Neural crest cell (in vitro differentiated cells): ENCODE measurements at places on chromosomes 7 and 10. TPM values are rescaled to one million over a fixed set of nuclear protein-coding genes. Genes with fewer than 3 reads are reported as not detected.

DNA sequence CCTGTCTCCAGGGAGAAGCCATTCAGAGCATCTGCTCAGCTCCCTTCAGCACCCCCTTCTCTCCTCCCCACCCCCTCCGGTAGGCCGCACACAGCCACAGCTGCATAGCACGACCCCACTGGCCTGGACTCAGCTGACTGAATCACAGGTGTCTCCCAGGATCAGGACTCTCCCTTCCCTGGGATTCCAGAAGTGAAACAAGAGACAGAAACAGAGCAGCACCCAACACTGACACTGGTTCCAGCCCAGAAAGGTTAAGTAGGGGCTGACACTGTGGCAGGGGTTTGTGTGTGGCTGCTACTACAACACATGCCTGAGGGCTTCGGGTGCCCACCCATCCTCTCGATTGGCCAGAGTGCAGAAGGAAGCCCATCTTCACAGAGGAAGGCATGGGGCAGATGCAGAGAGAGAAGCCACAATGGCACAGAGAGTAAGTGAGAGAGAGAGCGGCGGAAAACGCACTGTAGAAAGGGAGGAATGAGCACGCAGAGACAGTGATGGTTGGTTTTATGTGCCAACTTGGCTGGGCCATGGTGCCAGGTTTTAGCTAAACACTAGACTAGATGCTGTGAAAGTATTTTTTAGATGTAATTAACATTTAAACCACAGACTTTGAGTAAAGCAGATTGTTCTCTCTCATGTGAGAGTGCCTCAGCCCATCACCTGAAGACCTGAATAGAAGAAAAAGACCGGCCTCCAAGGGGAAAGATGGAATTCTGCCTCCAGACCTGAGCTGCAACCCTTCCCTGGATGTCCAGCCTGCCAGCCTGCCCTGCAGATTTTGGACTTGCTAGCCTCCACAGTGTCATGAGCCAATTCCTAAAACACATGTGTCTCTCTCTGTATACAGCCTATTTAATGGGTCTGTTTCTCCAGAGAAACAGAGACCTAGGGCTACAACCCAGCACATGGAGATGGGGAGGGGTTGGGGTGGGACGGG is 107.5 kb downstream of the GRB10 start:
- H3K27me3 ChIP-seq, result no peaks in the 10 kb centered on the region
- peaks cover 62% of the 10 kb centered on the region for H3K4me1 ChIP-seq
- H3K27ac ChIP-seq, result peak overlapping the region; percentile 85
- peaks cover 17% of the 10 kb centered on the region for H3K36me3 ChIP-seq

DNA sequence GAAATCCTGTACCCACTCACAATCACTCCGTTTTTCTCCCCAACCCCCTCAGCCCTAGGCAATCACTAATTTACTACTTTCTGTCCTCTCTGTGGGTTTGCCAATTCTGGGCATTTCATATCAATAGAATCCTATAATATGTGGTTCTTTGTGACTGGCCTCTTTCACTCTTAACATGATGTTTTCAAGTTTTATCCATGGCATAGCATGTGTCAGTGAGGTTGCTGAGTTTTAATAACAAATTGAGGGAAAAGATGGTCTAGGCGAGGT is 11.9 kb downstream of the PLAU start:
- no peaks in the 10 kb centered on the region for H3K27me3 ChIP-seq
- H3K4me1 ChIP-seq, result peaks cover 32% of the 10 kb centered on the region
- no peaks in the 10 kb centered on the region for H3K36me3 ChIP-seq
- H3K4me3 ChIP-seq, result no peak overlapping the region
- H3K27ac ChIP-seq, result peak overlapping the region; percentile 85

GRCh38 chr10:97607095-97607636 is 17.6 kb downstream of the C10orf62 start:
- no peaks in the 10 kb centered on the region for H3K27me3 ChIP-seq
- peaks cover 12% of the 10 kb centered on the region for H3K4me1 ChIP-seq

The CPA2 gene
- 0.55 and 1.2 TPM in 2 replicates for total RNA-seq

DNA sequence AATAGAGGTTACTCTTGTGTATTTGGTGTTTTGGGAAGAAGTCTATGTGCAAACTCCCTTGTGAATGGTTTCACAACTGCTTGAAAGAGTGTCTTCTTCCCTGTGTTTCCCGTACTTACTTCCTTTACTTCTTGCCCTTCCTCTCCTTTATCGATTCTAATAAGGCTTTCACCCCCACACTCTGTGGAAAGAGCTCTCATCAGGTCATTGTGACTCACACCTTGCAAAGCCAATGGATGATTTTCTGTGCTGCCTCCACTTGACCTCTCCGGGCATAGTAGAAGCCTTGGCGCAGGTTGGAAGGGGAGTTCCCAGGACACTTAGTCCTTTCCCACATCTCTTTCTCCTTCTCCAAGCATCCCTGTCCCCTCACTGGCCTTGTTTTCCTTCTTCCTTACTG is 6.2 kb upstream of the TSPAN15 start:
- H3K36me3 ChIP-seq, result no peaks in the 10 kb centered on the region
- no peak for DNase-seq
- peaks cover 20% of the 10 kb centered on the region for H3K4me1 ChIP-seq

DNA sequence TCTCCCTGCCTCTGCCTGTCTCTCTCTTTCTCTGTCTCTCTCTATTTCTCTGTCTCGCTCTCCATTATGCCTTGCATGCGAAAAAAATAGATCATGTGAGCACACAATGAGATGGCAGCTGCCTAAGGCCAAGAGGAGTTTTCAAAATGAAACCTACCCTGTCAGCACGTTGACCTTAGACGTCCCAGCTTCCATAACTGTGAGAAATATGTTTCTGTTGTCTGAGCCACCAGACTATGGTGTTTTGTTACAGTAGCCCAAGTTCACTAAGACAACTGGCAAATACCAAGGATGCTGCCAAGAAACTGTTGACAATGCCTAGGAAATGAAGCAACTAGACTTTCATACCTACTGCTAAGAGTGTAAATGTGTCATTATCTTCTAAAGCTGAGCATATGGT is 70.6 kb upstream of the PLXDC2 start:
- peaks cover 8% of the 10 kb centered on the region for H3K4me1 ChIP-seq
- H3K4me3 ChIP-seq, result no peak overlapping the region
- H3K36me3 ChIP-seq, result no peaks in the 10 kb centered on the region

DNA sequence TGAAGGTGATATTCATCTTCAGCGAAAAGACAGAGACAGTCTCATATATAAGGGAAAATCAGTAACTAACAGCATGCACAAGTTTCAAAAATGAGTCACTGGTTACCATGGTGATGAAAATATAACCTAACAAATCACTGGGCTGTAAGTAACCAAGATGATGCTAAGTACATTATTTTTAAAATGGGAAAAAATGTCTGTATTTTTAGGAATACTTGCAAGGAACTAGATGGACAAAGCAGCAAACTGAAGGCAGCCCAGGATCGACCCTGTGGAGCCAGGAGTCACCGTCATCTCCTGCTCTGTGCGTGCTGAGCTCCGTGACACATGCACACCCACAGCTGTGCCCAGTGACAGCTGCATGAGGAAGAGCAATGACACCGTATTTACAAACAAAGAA is 137.3 kb downstream of the ELMO1 start:
- H3K36me3 ChIP-seq, result no peaks in the 10 kb centered on the region
- H3K4me1 ChIP-seq, result peaks cover 5% of the 10 kb centered on the region
- H3K4me3 ChIP-seq, result no peak overlapping the region
- no peaks in the 10 kb centered on the region for H3K27me3 ChIP-seq
- peak overlapping the region; percentile 69 for H3K27ac ChIP-seq

DNA sequence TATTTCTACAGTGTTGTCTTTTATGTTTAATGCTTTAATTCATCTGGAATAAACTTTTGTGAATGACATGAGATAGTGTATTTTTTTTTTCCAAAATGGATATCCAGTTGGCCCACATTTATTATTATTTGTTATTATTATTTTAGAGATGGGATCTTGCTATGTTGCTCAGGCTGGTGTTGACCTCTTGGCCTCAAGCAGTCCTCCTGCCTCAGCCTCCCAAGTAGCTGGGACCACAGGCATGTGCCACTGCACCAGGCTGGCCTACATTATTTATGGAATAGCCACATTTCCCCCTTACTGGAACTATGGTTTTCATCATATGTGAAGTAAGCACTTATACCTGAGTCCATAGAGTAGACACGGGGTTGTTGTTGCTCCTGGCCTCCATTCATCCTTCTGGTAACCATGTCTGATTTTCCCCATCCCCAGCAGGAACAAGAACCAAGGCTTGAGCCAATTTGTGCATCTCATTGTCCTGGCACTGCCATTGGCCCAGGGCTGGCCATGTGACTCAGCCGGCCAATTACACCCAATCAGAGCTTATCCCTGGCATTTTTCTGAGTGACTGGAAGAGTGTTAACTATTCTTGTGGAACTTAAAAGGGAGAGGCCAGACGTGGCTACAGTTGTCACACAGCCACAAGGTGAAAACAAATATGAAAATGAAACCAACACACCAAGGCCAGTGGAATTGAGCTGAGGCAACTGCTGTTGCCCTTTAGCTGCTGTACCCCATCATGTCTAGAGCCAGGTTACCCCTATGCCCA is 23.1 kb downstream of the PRF1 start:
- no peak overlapping the region for H3K4me3 ChIP-seq
- peaks cover 17% of the 10 kb centered on the region for H3K4me1 ChIP-seq
- DNase-seq, result no peak
- H3K36me3 ChIP-seq, result no peaks in the 10 kb centered on the region
- H3K27me3 ChIP-seq, result no peaks in the 10 kb centered on the region

- DNase-seq, result no peak
- no peaks in the 10 kb centered on the region for H3K4me1 ChIP-seq
- peaks cover 2% of the 10 kb centered on the region for H3K27me3 ChIP-seq
- H3K27ac ChIP-seq, result no peak overlapping the region
- no peaks in the 10 kb centered on the region for H3K36me3 ChIP-seq
Measured at GRCh38 chr10:77188521-77188920, 449.1 kb downstream of the KCNMA1 start.

The NKX1-2 gene
- total RNA-seq, result not detected in 2 replicates

The NODAL gene
- not detected in 2 replicates for total RNA-seq

The SLC29A4 gene
- 32.5 and 40.0 TPM in 2 replicates for total RNA-seq

GRCh38 chr7:5143935-5144903 is 45.8 kb upstream of the WIPI2 start:
- no peaks in the 10 kb centered on the region for H3K36me3 ChIP-seq
- DNase-seq, result no peak
- H3K4me1 ChIP-seq, result no peaks in the 10 kb centered on the region
- no peak overlapping the region for H3K4me3 ChIP-seq

DNA sequence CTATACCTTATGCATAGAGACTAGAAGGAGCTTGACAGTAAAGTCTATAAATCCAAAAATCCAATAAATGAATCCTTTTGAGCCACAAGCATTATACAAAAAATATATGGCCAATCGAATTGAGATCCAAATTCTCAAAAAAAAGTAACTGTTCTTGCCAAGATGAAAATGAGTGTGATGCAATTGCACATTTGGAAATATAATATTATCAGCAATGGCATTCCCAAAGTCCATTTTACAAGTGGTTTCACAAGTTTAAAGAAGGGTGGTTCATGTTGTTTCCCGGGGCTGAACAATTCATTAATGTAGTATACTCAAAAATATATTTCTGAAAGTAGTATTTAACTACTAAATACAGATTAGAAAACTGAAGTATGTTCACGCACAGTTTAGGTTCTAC is 7.3 kb downstream of the RP9 start:
- DNase-seq, result no peak
- no peaks in the 10 kb centered on the region for H3K27me3 ChIP-seq
- no peaks in the 10 kb centered on the region for H3K36me3 ChIP-seq
- H3K4me3 ChIP-seq, result no peak overlapping the region

DNA sequence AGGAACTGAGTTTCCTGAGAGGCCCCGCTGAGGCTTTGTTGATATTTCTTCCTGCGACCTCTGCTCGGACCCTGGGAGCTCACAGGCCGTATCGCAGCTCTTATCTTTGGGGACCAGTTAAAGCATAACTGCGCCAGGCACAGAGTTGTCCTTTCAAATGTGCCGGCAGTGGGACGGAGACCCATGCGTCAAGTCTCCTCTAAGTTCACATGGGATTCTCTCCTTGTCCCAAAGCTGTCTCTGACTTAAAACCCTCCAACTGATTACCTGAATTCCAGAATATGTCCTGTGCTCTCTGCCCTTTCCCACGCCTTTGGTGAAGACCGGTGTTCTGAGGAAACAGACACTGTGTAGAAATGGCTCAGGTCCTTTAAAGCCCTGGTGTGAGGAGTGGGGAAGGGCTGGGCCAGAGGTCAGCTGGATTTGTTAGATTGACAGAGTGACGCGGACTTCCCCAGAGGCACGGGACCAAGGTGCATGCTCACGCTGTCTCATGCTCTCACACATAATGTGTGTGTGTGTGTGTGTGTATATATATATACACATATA is 169.8 kb downstream of the EGFR start:
- H3K4me1 ChIP-seq, result peaks cover 22% of the 10 kb centered on the region
- no peak for DNase-seq
- no peak overlapping the region for H3K4me3 ChIP-seq
- H3K36me3 ChIP-seq, result no peaks in the 10 kb centered on the region
- no peaks in the 10 kb centered on the region for H3K27me3 ChIP-seq

DNA sequence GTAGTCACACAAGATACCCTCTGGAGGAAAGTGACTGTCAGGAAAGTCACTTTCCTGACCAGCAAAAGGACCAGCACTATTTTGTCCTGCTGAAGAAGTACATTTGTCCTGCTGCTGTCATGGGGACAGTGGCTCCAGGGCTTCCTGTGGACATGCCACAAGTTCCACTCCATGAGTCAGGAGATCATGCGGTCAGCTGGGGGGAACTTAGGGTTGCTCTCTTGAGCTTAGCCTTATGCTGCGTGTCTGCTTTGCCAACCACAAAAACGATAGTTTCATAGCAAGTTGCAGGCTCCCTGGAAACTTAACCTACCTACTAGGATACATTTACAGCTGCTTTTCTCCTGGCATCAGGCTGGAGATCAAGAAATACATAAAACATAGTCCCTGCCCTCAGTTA is 19.8 kb upstream of the ALOX5 start:
- H3K36me3 ChIP-seq, result no peaks in the 10 kb centered on the region
- H3K27ac ChIP-seq, result no peak overlapping the region
- no peak for DNase-seq
- no peaks in the 10 kb centered on the region for H3K4me1 ChIP-seq
- no peak overlapping the region for H3K4me3 ChIP-seq

DNA sequence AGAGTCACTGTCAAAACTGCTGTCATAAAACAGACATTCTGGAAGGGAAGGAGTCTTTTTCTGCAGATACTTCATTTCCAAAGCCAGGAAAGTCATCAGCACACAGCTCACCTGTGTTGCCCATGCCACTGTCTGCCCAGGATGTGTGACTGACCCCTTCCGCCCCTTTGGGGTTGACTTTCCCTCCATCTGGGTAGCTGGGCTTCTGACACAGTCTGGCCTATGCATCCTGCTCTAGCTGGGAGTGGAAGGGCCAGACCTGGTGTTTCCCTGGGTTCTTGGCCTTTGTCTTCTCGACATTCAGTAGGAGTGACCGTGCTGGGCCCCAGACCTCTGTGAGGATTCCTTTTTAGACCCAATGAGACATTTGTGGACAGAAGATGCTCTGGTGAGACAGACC is 378.9 kb upstream of the NUPR2 start:
- no peak for DNase-seq
- H3K36me3 ChIP-seq, result peaks cover 9% of the 10 kb centered on the region
- no peak overlapping the region for H3K4me3 ChIP-seq
- no peak overlapping the region for H3K27ac ChIP-seq
